ENCODE measurements at places on chromosomes 13 and 19.

GRCh38 chr19:5193192-5193591 lies 147.4 kb downstream of the PTPRS start:
- DNase-seq: peak; percentile 67

DNA sequence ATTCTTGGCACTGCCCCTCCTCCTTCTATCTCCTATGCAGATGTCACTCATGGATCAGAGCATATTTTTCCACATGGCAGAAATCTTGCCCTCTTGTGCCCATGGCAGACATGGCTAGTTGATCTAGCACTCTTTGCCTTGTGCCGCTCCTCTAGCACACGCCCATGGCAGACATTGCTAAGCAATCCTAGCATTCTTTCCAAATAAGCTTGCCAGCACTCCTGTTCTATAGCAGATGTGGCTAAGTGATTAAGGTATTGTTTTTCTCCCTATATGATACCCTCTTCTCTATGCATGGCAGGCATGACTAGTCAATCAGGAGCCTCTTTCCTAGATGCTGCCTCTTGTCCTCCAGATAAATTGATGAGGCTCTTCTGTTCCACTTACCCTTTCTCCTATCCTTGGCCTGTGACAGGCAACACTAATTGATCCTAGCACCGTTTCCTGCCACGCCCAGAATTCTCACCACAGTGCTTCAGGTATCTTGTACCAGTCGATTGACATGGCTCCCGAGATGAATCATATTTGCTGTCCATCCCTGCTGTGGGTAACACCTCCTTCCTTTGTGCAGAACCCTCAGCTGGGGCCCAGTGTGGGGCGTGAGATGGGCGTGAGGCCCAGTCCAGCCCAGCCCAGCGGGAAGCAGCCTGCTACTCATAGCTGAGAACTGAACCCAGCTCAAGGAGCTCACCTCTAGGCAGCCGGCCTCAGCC lies 26.9 kb downstream of the TMED1 start:
- DNase-seq: no peak

DNA sequence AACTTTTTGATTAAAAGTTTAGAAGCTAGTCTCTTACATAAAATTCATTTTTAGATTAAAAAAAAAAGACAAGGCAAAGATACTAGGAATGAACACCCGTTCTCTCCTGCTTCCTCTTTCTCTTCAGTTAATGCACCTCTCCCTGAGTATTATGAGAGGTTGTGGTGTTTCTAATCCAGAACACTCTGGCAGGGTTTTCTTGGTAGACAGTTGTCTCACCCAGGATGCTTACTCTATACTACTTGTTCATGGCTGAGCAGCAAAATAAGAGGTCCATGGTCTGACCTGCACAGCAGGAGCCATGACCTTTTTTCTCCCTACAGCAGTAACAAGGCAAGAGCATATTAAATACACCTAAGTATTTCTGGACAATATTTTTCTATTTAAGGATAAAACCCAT lies 62.0 kb downstream of the MICU2 start:
- no peak for DNase-seq

- DNase-seq: no peak
Measured at GRCh38 chr19:16465239-16465638, 6.5 kb downstream of the EPS15L1 start.

DNA sequence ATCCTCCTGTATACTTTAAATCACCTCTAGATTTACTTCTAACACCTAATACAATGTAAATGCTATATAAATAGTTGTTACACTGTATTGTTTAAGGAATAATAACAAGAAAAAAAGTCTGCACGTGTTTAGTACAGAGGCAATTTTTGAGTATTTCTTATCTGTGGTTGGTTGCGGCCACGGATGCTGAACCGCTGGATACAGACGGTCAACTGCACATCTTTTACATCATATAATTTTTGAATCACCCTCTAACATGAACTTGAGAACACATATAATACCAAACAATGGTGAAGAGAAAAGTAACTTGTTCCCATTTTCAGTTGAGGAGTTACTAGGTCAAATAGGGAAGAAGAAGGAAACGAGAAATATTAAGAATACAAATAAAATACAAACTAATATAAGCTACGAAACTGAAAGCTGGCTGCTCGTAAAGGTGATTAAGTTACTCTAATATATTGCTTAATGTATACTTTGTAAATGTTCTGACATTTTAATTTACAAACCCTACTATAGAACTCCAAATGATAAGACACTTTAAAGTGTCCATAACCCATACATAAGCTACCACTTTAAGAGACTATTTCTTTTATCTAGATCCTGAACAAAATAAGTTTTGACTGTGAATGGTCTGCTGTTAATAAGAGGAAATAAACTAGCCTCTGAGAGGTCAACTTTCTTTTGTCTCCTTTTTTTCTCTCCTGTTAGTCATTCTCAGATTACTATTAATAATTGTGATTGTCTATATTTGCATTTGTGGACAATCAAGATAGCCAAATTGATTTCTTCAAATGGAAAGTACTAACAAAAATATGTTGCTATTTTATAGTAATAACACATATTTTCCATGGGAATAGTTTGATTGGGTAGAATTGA lies 457.4 kb downstream of the DIAPH3 start:
- no peak for DNase-seq

- DNase-seq: peak; percentile 32
Measured at GRCh38 chr19:48716562-48717291, 2.8 kb downstream of the MAMSTR start.

DNA sequence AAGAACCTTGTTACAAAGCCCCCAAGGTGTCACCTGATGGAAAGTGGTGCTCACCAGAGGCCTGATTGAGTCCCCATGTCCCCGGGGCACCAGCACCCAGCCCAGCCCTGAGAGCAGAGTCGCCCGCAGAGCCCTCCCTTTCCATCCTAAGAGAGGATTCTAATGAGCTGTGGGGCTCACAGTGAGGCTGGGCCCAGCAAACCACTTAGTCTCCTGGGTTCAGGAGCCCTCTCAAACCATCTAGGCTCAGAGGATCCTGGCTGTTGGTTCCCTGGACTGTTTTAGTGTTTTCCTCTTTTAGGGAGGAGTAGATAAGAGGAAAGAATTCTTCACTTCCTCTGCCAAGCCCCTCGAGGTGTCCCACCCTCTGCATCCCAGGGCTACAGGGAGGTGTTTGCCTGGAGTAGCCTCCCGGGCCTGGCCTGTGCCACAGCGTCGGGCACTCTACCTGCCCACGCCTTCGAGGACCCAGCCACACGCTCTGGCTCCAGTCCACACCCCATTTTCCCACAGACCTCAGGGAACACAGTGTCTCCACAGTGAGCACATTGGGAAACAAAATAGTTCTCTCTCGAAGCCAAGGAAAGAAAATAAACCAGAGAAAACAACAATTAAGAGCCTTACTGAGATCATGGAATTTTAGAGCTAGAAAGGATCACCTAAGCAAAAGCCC lies 34.4 kb downstream of the DHRS12 start:
- DNase-seq: no peak

- DNase-seq: no peak
Measured at GRCh38 chr19:47302249-47302648, 7.4 kb upstream of the C5AR1 start.

- DNase-seq: no peak
Measured at GRCh38 chr13:51520524-51520923, 63.7 kb upstream of the WDFY2 start.

DNA sequence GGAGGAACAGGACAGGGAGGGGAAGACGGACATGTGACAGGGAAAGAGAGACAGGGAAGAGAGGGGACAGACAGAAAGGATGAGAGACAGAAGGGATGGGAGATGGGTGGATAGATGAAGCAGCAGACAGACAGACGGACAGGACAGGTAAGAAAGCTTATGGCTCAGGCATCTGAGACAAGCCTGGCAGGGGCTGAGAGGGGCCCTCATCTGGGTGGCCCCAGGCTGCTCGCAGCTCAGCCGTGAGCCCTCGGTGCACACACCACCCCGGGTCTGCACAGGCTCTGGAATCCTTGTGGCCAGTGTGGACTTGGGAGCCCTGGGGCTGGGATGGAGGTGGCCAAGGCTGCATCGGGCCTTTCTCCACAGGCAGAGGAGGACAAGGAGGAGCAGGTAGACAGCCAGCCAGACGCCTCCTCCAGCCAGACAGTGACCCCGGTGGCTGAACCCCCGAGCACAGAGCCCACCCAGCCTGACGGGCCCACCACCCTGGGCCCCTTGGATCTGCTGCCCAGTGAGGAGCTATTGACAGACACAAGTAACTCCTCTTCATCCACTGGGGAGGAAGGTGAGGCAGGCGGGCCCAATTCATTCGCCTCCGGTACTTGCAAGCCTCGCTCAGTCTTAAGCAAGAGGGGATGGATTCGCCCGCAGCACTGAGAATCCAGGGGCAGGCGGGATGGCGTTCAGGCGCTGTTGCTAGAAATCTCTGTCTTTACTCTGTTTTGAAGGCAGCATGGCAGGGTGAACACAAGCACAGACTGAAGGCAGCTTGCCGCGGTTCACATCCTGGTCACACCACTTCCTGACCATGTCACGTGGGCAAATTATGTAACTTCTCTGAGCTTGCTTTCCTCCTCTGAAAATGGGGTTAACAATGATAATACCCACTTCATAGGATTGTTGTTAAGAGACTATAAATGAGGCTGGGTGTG lies 14.0 kb downstream of the GRAMD1A start:
- no peak for DNase-seq

- no peak for DNase-seq
Measured at GRCh38 chr13:97395447-97396136, 38.4 kb upstream of the RAP2A start.

GRCh38 chr13:42740753-42741152 lies 40.6 kb upstream of the FAM216B start:
- DNase-seq: peak; percentile 7

- DNase-seq: no peak
Measured at GRCh38 chr13:109166804-109167203, 537.4 kb downstream of the MYO16 start.

Measured in NCI-H345 (cell line).